Suppressor macrophage treated with lipopolysaccharide for 4 hours (primary cell): ENCODE measurements at places on chromosomes 11 and 22.

- no peak for DNase-seq
These were observed 64.8 kb downstream of the TBC1D22A start for GRCh38 chr22:46827136-46827780.

DNA sequence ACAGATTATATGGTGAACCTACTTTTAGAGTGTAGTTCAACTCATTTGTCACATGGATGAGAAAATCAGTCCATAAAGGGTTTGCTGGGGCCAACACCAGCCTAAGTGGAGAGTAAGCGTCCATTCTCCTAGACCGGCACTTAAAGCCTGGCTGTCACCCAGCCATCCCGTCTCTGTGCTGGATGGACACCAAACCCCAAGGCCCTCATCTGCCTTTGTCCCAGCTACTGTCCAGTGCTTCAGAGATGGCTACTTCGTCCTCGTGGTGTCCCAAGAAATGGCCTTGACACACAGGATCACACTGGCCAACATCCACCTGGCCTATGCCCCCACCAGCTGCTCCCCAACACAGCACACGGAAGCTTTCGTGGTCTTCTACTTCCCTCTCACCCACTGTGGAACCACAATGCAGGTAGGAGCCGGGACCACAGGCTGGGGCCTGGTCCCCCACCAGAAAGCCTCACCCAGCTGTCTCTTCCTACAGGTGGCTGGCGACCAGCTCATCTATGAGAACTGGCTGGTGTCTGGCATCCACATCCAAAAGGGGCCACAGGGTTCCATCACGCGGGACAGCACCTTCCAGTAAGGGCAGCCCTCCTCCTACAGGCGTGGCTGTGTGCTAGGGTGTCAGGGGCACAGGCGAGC, 3.5 kb downstream of the ZP1 start:
- no peak for DNase-seq

DNA sequence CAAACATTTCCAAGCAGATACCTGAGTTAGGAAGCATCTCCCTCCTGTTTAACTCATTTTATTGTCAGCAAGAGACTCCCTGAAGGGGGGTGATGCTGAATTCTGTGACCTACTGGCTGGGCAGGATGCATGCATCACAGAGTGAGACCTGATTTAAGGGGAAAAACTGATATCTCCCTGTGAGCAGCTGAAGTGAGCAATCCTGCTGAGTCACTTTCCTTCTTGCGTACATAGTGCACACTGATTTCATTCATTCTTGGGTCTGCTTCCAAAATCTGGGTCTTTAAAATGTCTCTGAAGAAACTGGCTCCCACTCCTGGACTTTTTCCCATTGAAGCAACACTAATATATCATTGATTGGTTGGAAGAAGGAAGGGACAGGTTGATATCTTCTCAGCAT, 23.3 kb downstream of the P4HA3 start:
- peak; percentile 47 for DNase-seq

DNA sequence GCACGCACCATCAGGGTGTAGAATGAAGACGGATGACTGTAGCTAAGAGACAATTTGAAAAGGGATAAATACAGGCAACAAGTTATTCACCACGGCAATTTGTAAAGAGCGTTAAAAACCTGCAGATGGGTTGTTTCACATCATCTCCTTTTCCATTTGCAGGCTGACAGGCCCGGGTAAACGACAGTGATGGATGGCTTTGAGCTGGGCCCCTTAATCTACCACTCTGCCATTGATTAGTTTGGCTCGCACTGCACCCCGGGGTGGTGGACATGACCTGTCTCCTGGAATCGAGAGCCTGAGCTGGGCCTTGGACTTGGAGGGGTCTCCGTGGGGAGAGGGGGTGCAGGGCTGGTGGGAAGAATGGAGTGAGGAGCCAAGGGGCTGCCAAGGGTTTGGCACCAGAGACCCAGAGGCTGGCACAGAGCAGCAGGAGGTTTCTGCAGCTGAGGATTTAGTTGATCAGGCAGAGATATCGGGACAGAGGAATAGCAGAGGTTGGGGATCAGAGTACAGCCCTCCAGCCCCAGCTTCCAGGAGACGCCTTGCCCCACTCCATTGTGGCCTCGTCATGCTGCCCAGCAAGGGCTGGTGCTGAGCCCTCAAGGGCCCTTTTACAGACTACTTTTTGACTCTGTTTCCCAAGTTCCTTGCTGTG, 110.6 kb upstream of the NECTIN1 start:
- DNase-seq, result no peak

GRCh38 chr22:34902335-34902734, 163.6 kb upstream of the ISX start:
- DNase-seq, result no peak

- no peak for DNase-seq
These were observed 10.4 kb upstream of the ARHGAP8 start for GRCh38 chr22:44741929-44742328.

- no peak for DNase-seq
These were observed 38.8 kb downstream of the RASSF10 start for GRCh38 chr11:13047884-13048283.

- no peak for DNase-seq
These were observed 2.8 kb upstream of the GALR3 start for GRCh38 chr22:37820350-37820749.

DNA sequence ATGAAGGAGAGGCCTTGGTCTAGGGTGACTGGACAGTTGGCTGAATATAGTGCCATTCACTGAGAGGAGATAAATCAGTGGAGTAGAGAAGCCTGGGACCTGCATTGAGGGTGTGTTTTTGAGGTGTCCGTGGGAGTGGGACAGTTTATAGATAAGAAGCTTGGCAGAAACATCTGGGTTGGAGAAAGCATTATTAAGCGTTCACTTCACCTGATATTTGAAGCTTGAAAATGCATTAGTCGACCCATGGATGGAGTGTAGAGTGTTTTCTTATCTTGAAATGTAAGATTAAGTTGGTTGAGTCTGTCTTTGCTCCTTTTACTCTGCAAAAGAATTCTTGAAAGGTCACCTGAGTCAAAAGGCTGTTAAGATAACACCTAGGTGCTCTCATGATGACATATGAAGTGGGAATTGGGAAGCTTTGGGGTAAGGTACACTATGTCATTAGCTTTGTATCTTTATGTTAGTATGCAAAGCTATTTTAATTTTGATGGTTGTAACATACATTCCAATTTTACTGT, 160.7 kb downstream of the ARHGAP42 start:
- no peak for DNase-seq

- no peak for DNase-seq
These were observed 452.1 kb downstream of the MN1 start for GRCh38 chr22:27349456-27349855.

GRCh38 chr11:120108785-120109168, 29.1 kb downstream of the TRIM29 start:
- DNase-seq, result no peak

- no peak for DNase-seq
These were observed 26.0 kb downstream of the PTPN5 start for GRCh38 chr11:18765554-18765953.

DNA sequence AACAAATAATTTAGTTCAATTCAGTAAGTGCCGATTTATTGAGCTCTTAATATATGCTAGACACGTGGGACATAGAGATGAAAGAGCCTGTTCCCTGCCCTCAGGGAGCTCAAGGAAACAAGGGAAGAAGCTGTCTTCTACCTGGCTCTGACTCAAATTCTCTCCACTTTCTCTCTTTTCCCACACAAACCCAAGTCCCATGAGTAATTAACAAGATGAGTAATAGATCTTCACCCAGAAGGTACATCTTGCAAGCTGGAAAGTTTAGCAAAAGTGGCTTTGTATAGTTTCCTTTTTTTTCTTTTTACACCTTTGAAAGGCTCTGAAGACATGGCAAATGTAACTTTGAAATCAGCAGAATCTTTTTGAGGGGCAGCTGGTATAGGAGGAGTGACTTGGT, 48.2 kb upstream of the CHST1 start:
- no peak for DNase-seq

DNA sequence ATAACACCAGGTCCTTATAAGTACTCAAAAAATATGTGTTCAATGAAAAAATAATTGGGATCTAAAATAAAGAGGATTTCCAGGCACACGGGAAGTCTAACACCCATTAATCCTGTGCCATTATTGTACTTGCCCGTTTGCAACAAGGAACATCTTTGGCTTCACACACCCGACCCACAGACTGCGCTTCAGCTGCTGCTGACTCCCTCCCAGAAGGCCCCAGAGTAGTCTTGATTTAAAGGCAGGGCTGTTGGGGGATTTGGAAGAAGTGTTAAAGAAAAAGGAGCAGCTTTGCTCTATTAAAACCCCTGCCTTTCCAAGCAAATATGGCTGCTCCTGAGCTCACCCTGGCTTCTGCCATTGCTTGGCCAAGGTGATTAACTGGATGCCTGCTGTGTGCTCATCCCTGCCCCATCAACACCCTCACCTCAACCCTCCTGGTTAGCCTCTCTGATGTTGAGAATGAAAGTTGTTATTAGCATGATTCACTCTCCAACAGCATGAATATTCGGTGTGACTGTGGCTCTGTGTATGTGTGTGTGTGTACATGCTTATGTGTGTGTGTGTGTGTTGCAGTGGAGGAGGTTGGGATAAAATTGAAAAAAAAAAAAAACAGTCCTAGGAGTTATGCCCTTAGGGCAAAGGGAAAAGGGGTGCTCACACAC, 76.1 kb downstream of the KIRREL3 start:
- no peak for DNase-seq

DNA sequence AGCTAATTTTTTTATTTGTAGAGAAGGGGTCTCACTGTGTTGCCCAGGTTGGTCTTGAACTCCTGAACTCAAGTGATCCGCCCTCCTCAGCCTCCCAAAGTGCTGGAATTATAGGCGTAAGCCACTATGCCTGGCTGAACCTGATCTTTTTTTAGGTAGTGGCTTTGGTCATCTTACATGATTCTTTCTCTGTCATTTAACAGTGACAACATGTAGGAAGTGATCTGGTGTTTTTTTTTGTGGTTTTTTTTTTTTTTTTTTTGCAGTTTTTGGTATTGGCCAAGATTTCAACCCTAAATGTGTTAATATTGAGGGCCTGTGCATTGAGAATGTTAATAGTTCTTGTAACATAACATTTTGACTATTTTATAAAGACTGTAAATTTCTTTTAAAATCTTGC, 8.0 kb upstream of the FERMT3 start:
- DNase-seq, result peak; percentile 33

DNA sequence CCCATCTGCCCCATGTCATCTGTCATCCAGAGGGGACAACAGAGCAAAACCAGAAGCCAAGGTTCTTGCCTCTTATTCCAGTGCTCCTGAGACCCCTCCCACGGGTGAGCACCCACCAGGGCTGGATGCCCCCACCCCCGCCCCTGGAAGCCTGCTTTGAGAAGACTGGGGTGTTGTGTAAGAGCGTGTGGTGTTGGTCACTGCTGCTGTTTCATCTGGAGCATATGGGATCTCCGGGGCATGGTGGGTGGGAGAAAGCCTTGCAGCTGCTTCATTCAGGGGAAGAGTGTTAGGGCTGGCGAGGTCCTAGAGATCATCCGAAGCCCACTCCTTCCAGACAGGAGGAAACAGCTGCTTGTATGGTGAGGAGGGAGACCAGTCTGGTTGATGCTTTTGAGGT, 54.1 kb downstream of the CHRDL2 start:
- DNase-seq, result no peak

GRCh38 chr11:126680131-126680530, 320.4 kb downstream of the KIRREL3 start:
- DNase-seq, result no peak

DNA sequence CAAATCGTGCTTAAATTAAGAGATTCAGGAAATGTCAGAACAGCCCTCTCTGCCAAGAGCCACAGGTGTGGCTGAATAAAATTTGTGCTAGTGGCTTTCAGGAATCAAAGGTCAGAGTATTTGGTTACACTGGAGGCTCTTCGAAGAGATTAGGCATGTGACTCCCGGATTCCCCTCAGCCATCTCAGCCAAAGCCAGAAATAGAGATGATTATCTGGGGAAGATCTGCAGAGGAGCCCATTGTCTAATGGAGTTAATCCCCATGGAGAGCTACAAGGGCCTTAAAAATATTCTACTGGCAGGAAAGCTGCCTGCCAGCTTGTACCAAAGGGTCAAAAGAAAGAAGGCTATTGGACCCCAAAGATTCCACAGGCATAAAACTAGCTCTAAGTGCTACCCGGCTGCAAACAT, 1259.5 kb downstream of the TBC1D22A start:
- DNase-seq, result no peak

- no peak for DNase-seq
These were observed 74.8 kb upstream of the NECTIN1 start for GRCh38 chr11:119803726-119804294.

- no peak for DNase-seq
These were observed 29.0 kb downstream of the PAMR1 start for GRCh38 chr11:35496416-35496815.

DNA sequence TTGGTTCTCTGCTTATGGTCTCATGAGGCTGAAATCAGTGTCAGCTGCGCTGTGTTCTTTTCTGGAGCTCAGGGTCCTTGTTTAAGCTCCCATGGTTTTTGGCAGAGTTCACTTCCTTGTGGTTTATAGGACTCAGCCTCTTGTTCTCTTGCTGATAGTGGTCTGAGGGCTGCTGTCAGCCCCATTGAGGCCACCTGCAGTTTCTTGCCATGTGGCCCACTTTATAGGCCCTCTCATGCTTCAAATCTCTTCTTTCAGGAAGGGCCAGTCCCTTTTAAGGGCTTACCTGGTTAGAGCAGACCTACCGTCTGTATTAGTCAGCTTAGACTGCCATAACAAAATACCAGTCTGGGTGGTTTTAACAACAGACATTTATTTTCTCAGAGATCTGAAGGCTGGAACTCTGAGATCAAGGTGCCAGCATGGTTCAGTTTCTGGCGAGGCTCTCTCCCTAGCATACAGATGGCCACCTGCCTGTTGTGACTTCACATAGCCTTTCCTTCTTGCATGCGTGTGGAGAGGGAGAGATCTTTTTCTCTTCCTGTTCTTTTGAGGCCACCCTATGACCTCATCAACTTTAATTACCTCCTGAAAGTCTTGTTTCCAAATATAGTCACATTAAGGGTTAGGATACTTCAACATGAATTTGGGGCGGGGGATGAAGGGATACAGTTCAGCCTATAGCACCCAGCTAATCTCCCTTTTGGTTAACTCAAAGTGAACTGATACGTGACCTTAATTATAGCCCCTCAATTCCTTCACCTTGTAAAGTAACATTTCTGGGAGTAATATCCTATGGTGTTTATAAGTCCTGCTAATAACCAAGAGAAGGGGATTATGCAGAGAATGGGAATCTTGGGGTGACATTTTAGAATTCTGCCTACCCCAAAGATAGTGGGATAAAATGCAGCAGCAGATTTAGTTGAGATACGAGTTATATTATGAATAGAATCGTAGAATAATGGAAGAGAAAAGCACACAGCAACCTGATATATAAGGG, 131.8 kb downstream of the UVRAG start:
- peak; percentile 36 for DNase-seq
